ENCODE measurements at places on chromosomes 4 and X.

- no peak for DNase-seq
These were observed 170.9 kb downstream of the IL15 start for GRCh38 chr4:141807103-141807891.

GRCh38 chr4:77039796-77040195 is 36.0 kb downstream of the CCNI start:
- no peak for DNase-seq

- DNase-seq: no peak
These were observed 15.6 kb downstream of the PJA1 start for GRCh38 chrX:69149466-69150280.

DNA sequence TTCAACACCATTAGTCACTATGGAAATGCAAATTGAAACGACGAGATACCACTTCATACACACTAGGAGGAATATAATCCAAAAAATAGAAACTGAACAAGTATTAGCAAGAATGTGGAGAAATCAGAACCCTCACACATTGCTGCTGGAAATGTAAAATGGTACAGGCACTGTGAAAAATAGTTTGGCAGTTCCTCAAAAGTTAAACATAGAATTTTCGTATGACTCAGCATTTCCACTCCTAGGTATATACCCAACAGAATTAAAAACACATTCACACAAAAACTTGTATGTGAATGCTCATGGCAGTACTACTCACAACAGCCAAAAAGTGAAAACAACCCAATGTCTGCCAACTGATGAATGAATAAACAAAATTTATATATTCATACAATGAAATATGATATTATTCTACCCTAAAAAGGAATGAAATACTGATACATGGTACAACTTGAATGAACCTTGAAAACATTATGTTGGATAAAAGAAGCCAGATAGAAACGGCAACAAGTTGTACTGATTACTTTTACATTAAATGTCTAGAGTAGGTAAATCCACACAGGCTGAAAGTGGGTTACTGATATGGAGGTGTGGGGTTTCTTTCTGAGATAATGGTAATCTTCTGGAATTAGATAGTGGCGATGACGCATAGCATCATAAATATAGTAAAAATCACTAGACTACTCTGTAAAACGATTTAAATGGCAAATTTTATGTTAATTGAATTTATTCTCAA is 22.3 kb downstream of the TEC start:
- DNase-seq: no peak

GRCh38 chr4:41281038-41281634 is 24.4 kb downstream of the UCHL1 start:
- peak; percentile 56 for DNase-seq

- peak; percentile 55 for DNase-seq
These were observed 264.0 kb downstream of the MID1IP1 start for GRCh38 chrX:39065051-39065871.

DNA sequence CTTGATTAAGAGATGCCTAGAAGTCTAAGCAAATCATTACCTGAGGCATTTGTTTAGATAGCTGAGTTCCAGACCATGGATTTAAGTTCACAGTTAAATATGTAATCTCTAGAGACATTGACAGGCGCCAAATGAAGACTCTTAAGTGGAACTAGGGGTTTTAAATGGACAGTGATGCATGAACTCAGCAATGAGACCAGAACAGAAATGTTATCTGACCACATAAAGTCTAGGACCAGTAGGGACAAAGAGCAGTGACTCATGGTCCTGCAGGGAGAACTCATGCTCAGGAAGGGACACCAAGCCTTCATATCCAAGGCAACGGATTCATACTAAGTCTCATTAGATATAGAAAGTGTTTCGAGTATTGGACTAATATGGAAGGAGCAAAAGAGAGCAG is 152.3 kb downstream of the PPARGC1A start:
- no peak for DNase-seq

DNA sequence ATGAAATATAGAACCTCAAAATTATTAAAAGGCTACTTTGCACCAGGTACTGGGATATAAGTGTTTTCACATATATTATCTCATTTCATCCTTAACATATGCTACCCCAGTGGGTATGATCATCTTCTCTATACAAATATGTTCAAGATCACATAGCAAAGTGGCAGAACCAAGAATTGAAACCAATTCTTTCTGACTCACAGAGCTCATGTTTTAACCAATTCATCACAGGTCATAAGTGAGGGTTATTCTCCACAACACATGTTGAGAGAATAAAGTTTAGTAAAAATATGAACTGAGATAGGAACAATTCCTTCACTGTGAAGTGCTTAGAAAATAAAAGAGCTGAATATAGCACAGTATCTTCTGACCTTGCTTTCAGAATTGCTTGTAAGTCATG is 442.9 kb upstream of the RASGEF1B start:
- DNase-seq: no peak

DNA sequence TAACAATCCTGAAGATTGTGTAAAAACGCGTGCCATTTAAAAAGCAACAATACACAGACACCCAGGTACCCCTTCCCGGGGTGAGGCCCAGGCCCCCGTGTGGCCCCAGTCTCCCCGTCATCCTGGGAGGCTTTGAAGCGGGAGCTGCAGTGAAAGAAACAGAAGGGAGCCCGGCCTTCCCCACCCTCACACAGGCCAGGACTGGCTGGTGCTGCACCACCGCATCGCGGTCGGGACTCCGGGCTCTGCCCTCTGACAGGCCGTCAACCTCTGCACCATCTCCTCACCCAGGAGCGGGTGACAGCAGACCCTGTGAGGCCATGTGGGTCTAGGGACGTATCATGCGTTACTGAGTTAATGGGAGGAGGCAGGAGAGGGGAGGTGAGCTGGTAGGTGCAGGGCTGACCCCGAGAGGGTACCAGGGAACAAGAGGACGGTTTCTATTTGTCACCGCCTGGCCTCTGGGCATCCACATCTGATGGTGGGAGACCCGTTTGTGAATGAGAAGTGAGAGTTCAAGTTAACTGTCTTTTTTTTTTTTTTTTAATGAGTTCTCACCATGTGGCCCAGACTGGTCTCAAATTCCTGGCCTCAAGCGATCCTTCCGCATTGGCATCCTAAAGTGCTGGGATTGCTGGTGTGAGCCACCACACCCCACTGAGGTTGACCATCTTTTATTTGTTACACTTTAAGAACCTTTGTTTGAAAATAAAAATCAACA is 27.3 kb downstream of the PIGG start:
- no peak for DNase-seq

GRCh38 chr4:18034099-18034498 is 12.5 kb upstream of the LCORL start:
- no peak for DNase-seq

DNA sequence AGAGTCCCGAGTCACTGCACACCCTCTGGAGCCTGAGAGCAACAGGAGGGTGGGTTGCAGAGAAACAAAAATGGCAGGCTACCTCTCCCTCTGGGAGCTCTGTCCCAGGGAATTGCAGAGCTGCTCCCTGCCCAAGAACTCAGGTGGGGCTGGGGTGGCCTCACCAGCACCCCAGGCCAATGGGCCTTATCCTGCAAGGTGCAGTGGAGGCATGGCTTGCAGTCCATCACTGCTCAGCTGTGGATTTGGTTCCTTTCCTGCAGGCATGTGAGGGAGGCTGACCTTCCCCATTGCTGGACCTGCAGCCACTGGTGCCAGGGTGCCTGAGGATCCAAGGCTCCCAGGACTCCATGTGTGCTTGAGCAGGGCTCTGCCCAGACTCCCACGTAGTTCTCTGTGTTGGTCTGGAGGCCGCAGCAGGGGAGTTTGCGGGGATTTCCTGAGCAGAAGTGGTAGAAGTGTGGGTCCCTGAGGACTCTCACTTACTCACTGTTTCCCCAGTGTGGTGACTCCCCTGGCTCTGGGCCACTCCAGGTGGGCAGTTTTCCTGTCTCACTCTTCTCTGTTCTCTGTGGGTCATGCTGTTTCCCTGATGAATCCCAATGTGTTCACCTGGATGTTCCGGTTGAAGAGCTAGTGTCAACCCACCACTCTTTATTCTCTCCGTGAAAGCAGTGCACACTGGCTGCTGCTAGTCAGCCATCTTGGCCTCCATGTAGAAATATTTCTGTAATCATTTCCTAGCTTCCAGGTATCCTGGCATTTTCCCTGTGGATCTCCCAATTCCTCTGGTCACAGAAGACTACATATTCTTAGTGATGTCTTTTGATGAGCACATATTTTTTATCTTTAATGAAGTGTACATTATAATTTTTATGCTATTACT is 82.3 kb downstream of the ARHGAP24 start:
- no peak for DNase-seq

- no peak for DNase-seq
These were observed 22.5 kb upstream of the GPC4 start for GRCh38 chrX:133437766-133438165.

GRCh38 chr4:68369142-68369805 is 19.4 kb upstream of the YTHDC1 start:
- no peak for DNase-seq

DNA sequence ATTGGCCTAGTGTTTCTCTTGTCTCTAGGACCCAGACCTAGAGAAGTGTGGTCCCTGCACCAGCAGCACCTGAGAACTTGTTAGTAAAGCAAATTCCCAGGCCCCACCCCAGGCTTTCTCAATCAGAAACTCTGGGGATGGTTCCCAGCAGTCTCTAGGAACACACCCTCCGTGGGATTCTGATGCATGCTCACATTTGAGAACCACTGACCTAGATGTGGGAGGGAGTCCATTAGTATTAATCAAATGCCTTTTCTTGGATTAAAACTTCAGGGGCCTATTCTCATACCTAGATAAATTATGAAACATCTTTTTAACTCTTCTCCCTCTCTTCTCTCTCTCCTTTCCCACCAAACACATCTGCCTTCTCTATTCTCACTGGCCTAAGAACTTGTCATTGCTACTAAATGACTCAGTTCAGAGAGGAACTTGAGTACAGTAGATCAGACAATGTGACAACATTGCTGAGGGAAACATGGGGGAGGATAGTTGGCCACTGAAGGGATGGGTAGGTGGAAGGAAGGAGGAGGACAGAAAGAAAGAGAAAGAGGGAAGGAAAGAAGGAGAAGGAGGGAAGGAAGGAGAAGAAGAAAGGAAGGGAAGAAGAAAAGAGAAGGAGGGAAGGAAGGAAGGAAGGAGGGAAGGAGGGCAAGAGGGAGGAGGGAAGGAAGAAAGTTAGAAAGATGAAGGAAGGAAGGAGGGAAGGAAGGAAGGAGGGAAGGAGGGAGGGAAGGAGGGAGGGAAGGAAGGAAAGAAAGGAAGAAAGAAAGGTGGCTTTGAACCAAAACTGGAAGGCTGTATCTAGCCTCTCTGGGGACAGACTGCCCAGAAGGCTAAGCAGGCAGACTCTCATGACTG is 132.7 kb upstream of the MAP3K15 start:
- no peak for DNase-seq

DNA sequence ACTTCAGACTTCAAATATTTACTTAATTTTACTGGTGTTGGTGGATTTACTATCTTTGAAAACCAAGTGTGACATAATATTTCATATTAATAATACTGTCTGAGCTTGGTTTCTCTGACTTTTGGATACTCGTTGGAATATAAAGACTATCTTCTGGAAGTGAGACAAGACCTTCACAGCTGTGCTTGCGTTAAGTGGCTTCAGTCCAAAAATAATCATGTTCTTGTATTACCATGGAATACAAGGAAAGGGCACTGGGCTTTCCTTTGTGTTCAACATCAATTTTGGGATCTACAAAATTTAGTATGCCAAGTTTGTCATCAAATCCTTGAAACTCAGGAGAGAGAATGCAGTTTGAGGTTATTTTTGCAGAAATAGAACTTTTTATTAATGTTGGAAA is 712.4 kb upstream of the LCORL start:
- DNase-seq: no peak

DNA sequence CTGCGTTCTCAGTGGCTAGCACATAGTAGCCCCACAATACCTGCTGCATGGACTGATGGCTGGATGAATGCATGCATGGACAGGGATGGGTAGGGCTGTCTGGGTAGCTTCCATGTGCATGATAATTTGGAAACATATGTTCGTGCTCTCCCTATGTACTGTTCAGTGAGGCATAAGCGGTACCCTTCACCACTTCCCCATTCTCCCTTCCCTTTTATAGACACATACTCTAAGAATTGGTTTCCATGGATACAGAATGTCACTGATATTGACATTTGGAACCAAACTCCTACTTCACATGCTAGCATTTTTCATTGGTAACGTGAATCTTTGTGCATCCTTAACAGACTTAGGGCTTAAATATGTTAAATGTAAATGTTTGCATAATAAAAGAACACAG is 20.4 kb downstream of the USP46 start:
- DNase-seq: no peak

DNA sequence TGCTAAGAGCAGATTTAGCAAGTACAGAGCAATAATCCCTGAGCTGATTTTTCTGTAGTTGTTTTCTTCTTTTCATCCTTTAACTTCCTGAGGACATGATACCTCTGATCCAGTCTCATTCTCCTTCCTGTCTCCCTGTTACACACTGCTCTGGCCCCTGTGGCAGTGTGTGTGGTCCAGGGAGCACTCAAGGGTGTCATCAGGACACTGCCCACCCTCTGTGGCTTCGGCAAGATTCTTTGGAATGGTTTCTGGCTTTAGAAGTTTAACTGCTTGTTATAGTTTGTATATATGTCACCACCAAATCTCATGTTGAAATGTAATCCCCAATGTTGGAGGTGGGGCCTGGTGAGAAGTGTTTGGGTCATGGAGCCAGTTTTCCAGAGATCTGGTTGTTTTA is 637.3 kb downstream of the BCOR start:
- no peak for DNase-seq

- DNase-seq: no peak
These were observed 334.5 kb downstream of the GALNTL6 start for GRCh38 chr4:172147687-172148086.

- no peak for DNase-seq
These were observed 143.9 kb downstream of the SHOX start for GRCh38 chrX:774536-774935.

DNA sequence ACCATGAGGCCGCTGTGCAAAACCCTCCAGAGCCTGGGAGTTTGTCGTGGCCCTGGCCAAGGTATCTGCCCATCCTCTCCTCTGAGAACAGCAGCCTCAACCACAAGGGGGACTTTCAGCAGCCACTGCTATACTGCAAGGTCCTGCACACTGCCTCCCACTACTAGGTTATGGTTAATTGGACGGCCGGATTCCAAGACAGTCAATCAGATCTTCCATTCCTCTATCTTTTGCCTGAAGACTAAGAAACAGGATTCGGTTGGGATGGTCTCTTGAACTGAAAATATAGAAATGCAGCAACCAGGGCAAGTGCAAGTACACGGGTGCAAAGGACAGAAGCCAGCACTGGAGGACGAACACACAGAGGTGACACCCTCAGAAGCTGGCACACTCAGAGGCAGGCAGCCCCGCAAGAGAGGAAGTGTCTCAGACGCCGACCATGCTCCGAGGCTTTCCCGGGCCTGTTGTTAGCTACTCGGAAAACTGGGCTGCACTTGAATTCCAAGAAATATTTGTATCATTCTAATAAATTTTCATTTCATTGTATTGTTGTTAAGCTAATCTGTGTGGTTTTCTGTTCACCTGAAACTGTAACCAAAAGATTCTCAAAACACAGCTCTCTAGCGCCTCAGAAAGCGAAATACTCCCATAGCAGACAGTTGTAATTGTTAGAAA is 63.3 kb downstream of the AFAP1 start:
- peak; percentile 7 for DNase-seq

Data from DMS 273 treated with DMSO at 0.1 percent for 48 hours (cell line).